ENCODE measurements at places on chromosomes 5 and 9.

- DNase-seq, result no peak
Observed at GRCh38 chr5:174690271-174690670, 34.1 kb upstream of the MSX2 start.

DNA sequence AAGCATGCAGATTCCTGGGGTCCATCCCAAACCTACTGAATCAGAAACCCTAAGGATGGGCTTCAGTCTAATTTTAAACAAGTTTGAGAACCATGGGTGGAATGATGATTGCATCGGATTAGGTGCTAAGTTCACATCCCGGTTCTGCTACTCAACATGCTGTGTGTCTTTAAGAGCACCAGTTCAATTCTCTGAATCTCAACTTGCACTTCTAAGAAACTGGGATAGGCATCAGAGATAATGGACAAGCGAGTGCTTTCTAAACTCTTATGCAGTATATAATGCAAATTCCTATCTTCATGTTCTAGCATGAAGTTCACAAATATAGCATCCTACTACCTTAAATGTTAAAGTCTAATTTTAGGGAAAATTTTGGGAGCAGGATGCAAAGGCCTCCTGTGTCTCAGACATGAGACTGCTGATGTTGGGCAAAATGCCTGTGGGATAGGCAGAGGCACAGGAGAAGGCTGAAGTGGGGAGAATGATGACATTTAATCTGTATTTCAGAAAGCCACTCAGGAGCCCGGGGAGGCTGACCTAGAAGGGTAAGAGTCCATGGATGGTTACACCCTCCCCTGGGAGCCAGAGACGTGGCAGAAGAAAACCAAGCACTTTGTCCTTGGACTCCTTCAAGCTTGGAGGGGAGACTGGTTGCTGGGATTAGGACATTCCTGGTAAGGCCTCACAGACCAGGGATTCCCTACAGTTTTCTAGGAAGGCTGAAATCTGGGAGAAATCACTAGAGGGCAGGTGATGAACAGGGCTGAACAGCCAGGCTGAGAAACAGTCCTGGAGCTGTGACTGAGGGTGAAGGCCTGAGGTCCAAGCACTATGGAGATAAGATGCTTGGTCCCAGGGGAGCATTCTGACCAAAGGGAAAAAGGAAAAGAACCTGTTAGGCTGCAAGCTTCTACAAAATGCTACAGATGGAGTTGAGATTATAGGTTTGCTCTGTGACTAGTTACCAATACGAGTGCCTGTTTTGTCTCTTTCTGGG, 311.9 kb upstream of the PANK3 start:
- no peak for DNase-seq

GRCh38 chr5:66337626-66338226, 193.6 kb downstream of the SREK1 start:
- DNase-seq, result no peak

DNA sequence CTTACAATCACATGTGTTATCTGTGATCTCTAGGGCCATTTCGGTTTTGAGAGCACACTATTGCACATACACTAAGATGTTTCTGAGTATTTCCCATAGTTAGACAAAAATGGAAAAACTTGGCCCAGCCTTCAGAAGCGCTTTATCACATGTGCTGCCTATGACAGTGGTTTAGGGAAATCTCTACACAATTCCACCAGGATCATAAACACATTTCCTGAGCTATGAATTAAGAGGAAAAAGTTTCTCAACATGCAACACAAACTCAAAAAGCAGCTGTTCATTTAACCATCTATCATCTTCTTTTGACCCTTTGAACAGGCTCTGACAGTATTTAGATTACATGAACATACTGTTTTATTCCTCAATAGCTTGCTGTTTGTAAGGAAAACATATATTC, 15.1 kb downstream of the FGF1 start:
- DNase-seq, result no peak

DNA sequence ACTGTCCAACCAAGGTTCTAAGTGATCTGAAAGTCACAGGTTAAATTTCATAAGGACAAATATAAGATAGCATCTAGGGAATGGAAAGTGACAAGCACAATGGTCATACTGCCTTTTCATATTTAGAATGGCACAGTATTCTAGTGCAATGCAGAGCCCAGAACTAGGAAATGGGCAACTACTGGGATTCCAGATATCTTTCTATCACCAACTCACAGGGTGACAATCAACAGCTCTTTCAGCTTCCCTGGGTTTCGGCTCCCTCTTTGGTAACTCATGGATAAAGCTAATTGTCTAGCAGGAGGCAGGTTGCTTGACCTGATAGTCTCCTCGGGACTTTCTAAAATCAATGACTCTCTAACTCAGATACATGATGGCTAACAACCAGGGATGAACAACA, 60.4 kb downstream of the NR3C1 start:
- DNase-seq, result no peak

DNA sequence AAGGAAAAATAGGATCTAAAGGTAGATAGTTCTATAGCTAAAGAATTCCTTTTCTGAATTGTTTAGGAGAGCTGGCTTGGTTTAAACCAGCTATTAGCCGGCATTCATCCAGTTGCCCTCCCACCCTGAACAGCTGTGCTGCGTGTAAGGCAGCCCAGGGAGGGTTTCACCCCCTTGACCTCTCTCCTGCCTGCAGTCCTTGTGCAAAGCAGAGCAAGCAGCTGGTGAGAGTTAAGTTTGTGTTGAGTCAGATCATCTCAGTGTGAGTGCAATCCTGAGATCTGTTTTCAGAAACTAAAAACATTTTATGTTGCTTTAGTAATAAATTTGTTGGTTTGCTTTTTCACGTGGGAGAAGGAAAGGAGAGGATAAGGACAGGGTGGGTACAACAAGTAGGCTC, 13.0 kb downstream of the SLC25A25 start:
- no peak for DNase-seq

DNA sequence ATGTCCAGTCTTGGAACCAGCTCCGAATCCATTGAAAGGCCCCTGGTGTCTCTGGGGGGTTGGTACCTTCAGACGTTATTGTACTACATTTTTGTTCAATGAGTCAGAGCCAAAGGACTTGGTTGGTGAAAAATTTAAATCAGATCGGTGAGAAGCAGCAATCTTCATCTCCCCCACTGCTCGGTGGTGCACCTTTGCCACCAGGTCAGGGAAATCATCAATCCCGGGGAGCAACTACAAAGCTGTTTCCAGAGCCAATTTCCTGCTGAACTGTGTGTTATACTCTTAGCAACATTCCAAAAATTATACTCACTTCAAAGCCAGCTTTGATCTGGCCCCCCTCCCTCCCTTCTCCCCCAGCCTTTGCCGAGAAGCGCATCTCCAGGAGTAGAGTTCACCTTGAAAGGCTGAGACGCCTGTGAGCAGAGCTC, 375.2 kb upstream of the WWC1 start:
- DNase-seq, result no peak

DNA sequence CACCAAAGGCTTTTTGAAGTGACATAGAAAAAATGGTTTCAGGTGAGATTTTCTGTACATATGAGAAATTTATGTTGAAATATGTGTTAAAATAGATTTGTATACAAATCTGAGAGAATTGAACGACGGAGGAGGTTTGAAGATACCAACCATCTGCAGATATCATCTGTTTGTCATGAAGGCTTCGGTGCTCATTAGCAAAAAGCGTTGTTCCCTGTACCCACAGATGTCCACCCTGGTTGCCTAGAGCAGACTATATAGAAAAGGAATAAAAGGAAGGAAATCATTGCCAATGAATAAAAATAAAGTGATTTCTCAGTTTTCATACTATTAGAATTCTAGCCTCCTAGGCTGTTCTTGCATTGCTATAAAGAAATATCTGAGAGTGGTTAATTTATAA, 2262.8 kb upstream of the ACO1 start:
- DNase-seq, result no peak

Data from GM19239 (cell line).